Stimulated activated CD8-positive, alpha-beta memory T cell treated with anti-CD3 and anti-CD28 coated beads, Interleukin-4, amount 100 ng/mL, for 1 hour (primary cell): ENCODE measurements at places on chromosomes 3 and 15.

GRCh38 chr3:190620886-190621608, 107.2 kb downstream of the IL1RAP start:
- no peak for DNase-seq

GRCh38 chr3:161081633-161082032, 23.5 kb downstream of the B3GALNT1 start:
- no peak for DNase-seq

- DNase-seq, result no peak
These were observed 442.7 kb upstream of the NR2F2 start for GRCh38 chr15:95887666-95888390.

DNA sequence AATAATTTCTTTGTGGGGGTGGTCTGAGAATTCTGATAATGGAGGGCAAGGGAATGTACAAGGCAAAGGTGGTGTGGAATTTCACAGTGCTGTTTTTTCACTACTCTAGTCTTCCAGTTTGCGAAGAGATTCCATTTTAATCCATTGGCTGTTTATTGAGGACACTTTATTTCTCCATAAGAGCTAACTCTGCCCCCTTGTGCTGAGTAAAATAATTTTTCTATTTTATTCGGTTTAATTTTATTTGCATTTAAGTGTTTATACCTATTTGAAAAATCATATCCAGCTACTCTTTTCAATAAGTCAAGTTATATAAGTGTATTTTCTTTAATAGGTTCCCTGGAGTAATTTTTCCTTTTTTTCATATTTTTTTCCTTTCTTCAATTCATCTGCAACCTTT, 840.1 kb downstream of the TUSC7 start:
- DNase-seq, result no peak

DNA sequence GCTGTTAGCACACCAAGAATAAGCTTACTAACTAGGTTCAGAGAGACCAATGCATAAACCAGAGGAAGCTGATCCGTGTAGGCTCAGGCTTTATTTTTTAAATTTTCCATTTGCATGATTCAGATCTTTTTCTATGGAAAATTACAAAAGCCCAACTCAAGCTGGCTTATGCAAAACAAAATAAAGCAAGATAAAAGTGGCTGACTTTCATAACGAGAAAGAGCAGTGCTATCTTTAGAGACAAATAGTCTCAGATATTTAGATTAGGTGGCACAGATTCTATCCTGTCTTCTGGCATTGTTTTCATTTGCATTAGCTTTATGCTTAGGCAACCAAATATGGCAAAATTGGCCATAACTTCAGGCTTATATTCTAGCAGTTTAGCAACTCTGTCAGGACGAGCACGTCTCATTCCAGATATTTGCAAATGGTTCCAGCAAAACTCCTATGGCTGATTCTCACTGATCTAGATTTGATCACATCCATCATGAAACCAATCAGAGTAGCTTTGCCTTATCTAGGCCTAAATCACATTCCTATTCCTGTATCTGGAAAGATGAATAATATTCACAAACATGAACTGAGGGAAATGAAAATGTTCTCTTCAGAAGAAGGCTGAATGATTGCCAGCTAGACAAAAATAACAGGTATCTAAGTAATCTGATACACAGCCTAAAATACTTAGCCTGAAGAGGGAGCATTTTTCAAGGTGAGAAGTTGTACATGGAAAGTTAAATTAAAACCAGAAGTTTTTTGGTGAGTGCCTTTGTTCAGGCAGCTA, 216.4 kb upstream of the DPPA4 start:
- no peak for DNase-seq

GRCh38 chr3:17585394-17586325, 156.8 kb downstream of the TBC1D5 start:
- DNase-seq, result no peak

DNA sequence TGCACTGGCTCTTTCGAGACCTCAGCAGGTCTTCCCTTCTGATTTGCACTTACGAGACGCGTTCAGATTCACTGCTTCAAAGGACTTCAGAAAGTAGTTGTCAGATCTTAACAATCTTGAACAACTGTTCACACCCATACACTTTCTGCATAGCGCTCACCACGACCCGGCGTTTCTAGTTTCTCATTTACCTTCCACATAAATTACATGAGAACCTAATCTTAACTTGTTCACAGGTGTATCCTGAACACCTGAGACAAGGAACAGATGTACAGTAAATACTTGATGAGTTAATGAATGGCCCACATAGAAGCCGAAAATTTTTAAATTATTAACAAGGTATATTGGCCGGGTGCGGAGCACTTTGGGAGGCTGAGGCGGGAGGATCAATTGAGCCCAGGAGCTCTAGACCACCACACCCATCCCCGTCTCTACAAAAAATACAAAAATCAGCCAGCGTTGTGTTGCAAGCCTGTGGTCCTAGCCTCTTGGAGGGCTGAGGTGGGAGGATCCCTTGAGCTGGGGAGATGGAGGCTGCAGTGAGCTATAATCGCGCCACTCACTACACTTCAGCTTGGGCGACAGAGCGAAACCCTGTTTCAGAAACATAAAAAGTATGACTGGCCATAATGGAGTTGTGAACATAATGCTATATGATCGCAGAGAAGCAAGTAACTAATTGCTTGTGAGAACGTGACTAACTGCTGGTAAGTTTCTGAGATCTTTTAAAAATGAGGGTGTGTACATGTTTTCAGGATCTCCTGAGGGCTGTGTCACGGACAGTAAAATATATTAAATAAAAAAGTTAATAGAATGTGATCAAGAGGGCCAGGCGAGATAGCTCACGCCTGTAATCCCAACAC, 984 bp upstream of the SMARCC1 start:
- DNase-seq, result no peak

DNA sequence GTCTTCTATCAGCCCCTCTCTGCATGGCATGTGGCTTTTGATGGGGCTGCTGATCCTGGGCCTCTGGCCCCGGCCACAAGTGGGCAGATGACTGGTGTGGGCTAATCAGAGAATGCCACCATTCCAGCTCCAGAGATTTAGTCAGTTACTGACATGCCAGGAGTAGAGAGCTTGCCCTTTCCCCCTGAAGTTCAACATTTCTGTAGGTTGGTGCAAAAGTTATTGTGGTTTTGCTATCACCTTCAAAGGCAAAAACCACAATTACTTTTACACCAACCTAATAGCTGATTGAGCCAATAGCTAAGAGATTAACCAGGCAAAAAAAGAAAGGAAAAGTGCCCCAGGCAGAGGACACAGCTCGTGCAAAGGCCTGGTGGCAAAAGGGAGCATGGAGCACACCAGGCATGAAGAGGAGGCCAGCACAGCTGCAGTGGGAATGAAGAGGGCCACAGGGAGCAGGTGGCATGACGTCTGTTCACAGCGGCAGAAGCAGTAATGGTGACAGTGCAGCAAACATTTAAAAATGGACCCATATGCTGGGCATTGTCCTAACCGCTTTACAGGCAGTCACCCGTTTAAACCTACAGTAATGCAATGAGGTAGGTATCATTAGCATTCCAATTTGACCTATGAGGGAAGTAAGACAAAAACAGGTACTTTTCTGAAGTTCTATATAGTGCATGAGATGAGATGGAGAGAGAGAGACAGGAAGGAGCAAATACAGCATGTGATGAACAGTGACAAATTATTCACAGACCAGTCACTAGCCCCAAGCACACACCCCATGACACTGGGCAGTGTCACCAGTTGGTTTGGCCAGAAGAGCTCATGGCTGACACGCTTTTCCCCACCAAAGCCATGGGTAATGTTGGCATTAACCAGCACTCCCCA, 373.0 kb upstream of the PROK2 start:
- DNase-seq, result no peak

DNA sequence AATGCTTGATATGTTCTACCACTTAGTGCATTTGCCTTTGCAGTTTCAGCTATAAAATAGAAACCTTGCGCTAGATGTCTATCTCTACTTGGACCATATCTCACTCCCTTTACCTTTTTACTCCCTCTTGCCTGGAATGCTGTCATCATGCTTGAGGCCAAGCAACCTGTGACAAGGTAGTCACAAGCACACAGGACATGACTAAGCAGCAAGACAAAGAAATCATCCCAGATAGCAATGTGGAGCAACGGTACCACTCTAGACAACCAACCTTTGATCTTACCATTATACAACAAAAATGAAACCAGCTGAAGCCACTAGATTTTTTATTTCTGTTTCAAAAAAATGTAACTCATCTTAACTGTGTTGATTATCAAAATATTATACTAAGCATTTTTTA, 50.5 kb upstream of the SPSB4 start:
- DNase-seq, result no peak

GRCh38 chr3:175601521-175601920, 742.4 kb downstream of the NAALADL2 start:
- DNase-seq, result no peak
